Ecto neural progenitor cell (in vitro differentiated cells): ENCODE measurements at places on chromosomes 5 and 9.

GRCh38 chr5:143600396-143601075 lies 197.1 kb upstream of the NR3C1 start:
- DNase-seq, result no peak

GRCh38 chr5:91374893-91375520 lies 8.1 kb downstream of the ARRDC3 start:
- no peak for DNase-seq

GRCh38 chr5:93829346-93829745 lies 87.9 kb upstream of the POU5F2 start:
- no peak for DNase-seq

- DNase-seq, result no peak
These were observed 40.1 kb downstream of the CCNJL start for GRCh38 chr5:160272264-160272663.

DNA sequence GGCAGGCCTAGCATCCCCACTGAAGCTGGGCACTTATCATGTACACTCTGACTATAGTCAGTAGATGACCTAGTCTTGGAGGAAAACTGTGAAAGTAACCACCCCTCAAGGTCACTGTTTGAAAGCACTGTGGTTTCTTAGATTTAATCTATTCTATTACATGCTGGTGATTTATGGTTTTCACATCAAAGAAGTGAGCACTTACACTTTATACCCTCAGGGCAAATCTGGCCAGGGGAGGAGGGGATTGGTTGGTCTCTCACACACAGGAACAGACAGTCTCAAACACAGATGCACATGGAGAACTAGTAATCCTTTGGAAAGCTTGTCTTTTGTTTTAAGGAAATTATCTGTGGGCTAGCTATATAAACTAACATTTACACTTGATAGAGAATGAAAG lies 17.9 kb upstream of the SPIN1 start:
- DNase-seq, result no peak

DNA sequence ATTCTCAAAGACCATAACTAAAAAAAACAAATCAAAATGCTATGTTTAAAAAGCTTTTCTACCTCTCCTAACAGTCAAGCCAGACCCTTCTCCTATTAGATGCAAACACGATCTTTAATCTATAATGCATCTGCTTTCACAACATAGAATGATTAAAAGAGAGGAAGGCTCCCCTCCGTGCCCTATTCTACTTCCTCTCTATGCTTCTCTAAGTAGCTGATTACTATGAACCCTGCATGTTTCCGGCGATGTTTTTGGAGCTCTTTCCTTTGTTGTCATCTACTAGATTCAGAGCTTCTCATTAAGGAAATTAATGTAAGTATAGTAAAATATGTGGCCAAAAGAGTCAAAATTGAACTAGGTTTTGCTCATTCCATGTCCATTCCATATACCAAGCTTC lies 29.2 kb upstream of the CEP120 start:
- no peak for DNase-seq

- DNase-seq, result no peak
These were observed 18.5 kb downstream of the SH3GLB2 start for GRCh38 chr9:129009584-129010141.

DNA sequence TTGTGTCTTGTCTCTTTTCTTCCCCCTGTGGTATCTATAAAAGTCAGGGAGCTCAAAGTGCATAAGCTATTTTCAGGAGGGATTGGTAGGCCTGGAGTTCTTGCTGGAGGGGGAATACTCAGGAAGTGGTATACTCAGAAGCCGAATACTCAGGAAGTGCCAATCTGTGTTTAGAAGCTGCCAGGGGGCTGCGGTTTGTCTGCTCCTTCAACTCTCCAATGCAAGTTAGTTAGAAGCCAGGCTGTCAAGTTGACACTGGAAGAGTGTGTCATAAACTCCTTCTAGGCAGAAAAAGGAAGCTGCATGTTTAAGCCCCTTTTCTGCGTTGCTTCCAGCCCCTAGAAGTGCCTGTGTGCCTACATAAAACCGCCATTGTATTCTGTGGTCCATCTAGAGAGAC lies 366.5 kb downstream of the TAF11L14 start:
- DNase-seq, result no peak

GRCh38 chr5:78367318-78367991 lies 7.0 kb downstream of the SCAMP1 start:
- no peak for DNase-seq

GRCh38 chr9:72635197-72635596 lies 113.8 kb downstream of the TMC1 start:
- DNase-seq, result no peak
